Posterior cingulate gyrus (tissue), 11 donors: ENCODE measurements at places on chromosomes 3 and 15.

DNA sequence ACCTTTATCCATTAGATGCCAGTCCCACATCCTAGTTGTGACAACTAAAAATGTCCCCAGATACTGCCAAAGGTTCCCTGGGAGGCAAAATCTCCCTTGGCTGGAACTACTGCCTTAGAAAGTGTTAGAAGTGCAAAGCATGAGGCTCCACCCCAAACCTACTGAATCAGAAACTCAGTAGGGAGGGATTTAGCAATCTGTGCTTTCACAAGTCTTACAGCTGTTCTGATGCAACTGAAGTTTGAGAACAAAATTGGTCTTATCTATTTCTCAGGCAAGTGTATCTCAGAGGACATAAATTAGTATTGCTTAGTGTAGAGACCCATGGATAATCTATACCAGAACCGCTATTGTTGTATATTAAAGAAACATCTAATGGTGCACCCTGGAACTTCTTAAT, 70.2 kb downstream of the CLDN1 start:
- no peak for DNase-seq

DNA sequence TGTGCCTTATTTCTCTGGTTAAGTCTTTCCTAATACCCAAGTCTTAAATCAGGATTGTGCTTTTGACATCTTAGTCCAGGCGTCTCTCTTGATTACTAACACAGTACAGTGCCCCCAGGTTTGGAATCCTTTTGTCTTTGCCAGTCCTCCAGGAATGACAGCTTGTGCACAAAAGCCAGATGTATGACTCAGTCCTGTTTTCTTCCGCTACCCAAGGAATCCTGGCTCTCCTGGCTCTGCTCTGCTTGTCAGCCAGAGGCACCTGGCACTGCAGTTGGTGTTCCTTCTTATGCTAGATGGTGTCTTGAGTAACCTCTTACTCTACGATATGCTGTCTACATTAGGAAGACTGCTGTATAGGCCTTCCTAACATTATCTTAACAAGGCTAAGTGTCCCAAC, 728.2 kb upstream of the NECTIN3 start:
- no peak for DNase-seq

GRCh38 chr3:50573566-50574443, 4.5 kb downstream of the HEMK1 start:
- DNase-seq, result no peak

DNA sequence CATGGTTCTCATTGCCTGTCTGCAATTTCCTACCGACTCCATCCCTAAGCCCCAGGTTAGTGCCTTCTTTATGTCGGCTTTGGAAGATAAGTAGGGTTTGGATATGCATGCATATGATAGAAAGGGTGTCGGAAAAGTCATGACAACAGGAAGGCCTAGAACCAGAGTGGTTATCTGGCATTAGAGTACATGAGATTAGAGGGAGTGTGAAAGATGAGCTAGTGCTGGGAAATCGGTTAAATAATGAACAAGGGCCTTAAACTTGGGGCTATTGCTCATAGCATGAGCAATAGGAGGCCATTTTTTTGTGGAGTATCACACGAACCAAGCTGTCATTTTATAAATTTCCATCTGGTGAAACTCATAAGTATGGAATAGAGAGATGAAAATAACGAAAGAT, 54.0 kb upstream of the LPP start:
- DNase-seq, result no peak

DNA sequence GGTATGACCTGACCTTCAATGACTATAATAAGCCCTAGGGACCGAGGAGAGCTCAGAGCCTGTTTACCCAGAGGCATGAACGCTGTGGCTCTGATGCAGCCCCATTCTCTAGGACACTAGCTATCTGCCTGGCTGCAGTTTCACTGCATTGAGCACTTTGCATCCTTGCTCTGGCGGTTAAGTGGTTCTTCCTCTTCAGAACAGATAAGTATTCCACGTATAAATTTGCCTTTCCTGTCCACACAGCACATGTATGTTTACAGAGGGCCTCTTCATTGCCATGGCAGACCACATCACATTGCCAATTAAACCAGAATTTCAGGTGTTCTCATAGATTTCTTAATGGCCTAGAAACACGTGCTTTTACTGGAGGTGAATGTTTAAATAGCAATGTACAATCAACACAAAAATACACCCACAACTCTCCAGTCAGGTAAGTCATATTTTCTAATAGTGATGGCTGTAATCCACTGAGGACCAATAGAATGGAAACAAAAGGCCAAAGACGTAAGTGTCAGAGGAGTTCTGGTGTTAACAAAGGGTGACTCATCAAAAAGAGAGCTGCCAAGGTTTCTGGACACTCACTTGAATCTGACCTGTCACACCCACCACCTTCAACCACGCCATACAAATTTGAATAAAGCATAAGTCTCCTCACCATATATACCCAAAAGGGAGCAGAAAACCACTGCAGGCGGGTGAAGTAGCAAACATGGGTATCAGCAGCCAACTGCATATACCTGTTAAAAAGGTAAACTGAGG, 553.4 kb downstream of the OCA2 start:
- DNase-seq, result no peak

DNA sequence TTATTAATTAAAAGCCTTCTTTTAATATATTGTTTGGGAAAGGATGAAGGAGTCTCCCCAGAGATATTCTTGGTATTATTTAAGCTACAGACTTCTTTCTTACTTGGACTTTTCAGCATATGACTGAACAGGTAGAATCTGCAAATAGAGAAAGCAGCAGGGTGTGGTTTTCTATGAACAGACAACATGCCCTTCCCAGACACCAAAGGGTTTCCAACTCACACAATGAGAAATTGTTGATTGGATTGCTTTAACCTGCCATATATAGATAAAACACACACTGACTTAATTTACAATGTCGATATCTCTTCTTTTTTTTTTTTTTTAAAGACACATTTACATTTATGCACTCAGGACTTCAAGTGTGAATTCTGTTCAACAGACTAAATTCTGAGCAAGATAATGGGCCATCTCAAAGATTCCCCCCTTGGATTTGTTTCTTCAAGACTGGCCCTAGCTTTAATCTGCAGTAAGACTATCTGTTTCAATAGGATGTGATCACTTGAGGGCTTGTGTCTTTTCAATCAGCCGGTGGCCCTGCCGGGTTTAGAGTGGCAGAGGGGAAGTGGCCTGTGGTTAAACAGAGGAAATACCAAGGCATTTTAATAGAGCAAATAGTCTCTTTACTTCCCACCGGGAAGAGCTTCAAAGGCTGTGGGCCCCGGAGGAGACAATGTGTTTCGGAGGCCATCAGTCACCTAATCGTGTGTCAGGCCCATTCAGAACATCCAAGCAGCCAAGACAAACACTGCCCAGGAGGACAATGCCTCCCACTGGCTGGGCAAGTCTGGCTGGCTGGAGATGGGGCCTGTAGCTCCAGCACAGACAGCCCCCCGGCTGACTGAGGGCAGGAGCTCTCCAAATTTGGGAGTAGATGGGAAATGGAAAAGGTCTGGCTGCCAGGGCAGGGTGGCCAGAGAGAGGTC, 6.1 kb downstream of the IL17RD start:
- DNase-seq, result no peak

DNA sequence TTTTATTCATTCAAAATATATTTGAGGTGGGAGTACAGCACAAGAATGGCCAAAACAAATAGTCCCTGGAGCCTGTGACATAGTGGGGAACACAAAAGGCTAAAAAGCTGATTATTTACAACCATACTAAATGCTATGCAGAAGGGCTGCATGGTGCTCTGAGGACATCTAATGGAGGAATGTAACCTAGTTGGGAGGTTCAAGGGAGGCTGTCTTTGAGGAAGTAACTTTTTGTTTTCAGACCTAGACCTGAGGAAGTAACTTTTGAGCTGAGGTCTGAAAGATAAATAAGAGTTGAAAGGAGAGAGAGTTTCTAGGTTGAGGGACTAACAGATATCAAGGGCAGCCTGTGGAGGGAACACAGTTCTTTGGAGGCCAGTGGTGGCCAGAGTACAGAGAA, 34.8 kb upstream of the RASA2 start:
- DNase-seq, result no peak
